ENCODE measurements at places on chromosomes 6 and 20. TPM values are rescaled to one million over a fixed set of nuclear protein-coding genes. Genes with fewer than 3 reads are reported as not detected.

Gene CEP43
- total RNA-seq = 17.9 TPM

Gene BNIP5
- not detected for total RNA-seq

Gene MPIG6B
- 0.43 TPM for total RNA-seq

Gene SLC32A1
- total RNA-seq = not detected

Gene GSTA3
- total RNA-seq = not detected

Gene CST1
- total RNA-seq = not detected

Gene C6orf58
- not detected for total RNA-seq

Gene PLN
- not detected for total RNA-seq

Gene ARMC2
- total RNA-seq = 6.5 TPM

Gene CDH26
- 1.0 TPM for total RNA-seq
